ENCODE measurements at places on chromosomes 6 and 20.

DNA sequence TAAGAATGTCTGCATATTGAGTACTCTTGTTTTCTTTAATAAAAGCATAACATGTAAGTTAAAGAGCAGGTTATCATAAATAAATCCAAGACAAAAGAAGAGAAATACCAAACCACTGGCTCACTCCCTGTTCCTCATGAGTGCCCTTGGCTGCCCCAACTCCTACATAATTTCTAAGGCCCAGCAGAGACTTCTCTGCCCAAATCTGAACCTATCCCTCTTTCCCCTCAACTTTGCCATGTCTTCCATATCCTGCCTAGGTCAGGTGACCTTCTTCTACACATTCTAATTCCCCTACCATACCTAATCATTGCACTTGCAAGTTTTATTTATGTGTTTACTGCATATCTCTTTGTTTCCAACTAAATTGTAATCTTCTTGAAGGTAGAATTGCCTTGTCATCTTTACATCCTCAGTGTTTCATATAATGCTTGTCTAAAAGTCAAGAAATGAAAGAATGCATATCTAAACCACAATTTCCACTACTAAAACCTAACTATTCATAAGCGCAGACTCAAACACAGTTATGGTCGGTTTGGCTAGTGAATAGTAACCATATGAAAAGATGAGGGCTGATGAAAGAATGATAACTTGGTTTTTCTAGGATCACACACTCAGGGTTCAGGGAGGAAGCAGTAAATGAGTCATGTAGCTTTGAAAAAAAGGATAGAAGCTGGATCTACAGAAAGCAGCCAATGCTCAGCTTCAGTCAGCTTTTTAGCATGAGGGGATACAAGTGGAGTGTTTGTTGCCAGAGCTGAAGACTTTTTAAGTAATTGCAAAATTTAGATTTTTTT is 53.3 kb upstream of the EYA4 start:
- no peak for DNase-seq

- DNase-seq = no peak
Measured at GRCh38 chr20:39302312-39302711, 340.2 kb downstream of the DHX35 start.

DNA sequence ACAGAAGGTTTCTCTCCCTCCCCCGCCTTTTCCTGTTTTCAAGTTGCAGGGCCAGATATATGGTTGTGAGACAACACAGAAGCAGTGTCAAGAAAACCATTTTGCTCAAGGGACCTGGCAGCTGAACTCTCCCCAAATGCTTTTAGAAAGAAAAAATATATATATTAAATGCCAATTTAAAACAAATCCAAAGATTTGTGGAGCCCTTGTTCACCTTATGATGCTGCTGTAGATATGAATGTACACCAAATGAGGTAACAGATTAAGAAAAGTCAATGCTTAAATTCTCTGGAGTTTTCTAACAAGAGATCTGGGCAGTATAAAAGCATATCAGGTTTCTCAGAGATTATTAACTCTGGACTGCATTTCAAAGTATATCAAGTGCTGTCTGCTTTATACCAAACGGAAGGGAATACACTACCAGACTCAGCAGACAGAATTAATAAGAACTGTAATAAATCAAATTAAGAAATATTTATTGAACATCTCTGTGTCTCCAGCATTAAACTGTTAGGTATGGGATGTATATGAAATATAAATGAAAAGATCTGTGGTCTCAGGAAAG is 357.5 kb downstream of the HDGFL1 start:
- no peak for DNase-seq

- DNase-seq = no peak
Measured at GRCh38 chr6:125718109-125718508, 31.3 kb upstream of the HEY2 start.

GRCh38 chr6:113642714-113643406 is 214.3 kb upstream of the MARCKS start:
- no peak for DNase-seq

DNA sequence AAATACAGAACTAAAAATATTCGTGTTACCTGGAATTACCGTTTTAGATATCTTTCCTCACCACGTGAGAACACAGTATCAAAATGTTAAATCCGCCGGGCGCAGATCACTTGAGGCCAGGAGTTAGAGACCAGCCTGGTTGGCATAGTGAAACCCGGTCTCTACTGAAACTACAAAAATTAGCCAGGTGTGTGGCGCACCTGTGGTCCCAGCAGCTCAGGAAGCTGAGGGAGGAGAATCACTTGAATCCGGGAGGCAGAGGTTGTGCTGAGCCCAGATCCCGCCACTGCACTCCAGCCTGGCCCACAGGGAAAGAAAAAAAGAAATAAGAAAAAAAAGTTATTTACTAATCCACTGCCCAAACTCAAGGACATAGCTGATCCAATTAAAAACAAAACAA is 4.8 kb upstream of the DDX43 start:
- no peak for DNase-seq

GRCh38 chr20:62080249-62080990 is 14.7 kb upstream of the TAF4 start:
- DNase-seq = no peak

DNA sequence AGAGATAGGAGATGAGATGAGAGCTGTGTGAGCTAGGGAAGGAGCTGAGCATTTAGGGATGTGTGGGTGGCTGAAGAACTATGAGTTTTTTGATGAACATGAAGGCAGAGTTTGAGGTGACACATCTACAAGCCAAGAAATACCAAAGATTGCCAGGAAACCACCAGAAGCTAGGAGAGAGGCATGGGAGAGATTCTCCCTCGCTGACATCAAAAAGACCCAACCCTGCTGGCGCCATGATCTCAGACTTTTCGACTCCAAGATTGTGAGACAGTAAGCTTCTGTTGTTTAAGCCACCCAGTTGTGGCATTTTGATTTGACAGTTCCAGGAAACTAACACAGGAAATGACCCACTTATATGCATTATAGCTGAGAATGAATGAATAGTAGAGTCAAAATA is 790.9 kb downstream of the TFAP2A start:
- DNase-seq = no peak

- DNase-seq = no peak
Measured at GRCh38 chr6:28349344-28349891, 329 bp upstream of the ZKSCAN3 start.

DNA sequence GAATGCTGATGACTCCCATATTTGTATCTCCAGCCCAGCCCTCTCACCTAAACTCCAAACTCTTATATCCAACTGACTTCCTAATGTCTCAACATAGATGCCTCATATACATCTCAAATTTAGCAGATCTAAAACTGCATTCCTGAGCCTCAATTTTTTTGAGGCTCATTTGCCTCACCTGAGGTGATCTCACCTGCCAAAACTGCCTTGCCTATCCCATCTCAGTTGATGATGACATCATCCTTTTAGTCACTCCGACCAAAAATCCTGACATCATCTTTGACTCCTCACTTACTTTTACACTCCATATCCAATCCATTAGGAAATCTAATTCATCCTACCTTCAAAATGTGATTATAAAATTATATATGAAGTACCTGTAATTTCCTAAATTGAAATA is 25.6 kb upstream of the SLPI start:
- DNase-seq = no peak

DNA sequence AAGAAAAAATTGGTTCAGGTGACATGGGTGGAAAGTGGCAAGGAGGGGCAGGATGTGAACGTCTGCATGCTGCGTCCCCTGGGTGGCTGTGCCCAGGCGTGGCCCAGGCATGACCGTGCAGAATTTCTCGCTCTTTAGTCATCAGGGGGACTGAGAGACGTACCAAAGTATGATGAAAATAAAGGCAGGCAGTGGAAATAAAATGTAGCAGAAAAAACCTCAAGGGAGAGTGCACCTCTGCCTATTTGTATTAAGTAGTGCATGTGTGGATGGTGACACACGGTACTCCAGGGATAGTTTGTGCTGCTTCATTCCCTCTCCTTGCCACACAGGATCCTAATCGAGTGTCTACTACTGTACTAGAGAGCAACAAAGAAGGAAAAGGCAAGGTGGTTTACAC is 81.1 kb downstream of the ATP9A start:
- DNase-seq = peak; percentile 42

DNA sequence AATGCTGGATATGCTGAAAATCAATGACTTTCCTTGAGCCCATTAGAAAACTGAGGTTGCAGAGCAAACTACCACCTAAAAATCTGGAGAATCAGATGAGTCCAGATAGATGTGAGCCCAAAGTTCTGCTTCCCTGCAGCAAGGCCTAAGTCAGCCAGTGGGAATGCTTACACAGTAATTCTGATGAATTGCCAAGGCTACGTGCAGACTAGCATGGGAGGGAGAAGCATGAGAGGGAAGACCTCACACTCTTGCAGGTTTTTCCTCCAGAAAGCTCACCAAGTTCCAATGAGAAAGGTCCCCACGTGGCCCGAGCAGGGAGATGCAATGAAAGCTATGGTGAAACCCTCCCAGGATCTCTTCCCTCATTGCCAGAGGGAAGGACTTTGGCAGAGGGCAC is 104.8 kb upstream of the SIRPA start:
- DNase-seq = no peak

GRCh38 chr6:138671351-138671750 is 102.2 kb upstream of the CCDC28A start:
- no peak for DNase-seq

Measured in fibroblast of mammary gland (primary cell).